MV-4-11 (cell line): ENCODE measurements at places on chromosomes 5 and 9.
A peak's percentile ranks its signal among the peaks of the same experiment; 100 is the strongest.

GRCh38 chr5:88845081-88845697, 37.8 kb downstream of the MEF2C start:
- DNase-seq = peak; percentile 82

DNA sequence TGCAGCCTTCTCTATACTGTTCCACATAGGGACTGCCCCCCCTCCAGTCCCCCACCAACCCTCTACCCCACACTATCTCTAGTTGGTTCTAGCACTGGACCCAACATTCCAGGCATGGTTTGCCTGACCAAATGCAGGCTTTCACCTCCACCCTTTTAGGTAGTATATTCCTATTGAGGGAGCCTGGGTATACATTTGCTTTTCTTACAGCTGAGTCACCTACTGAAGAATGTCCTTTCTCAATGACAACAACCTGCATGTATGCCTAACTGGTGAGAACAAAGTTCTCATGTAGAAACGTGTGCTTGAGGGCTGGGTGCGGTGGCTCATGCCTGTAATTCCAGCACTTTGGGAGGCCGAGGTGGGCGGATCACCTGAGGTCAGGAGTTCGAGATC, 8.2 kb downstream of the TNIP1 start:
- DNase-seq = no peak

GRCh38 chr5:83058726-83059125, 18.5 kb downstream of the TMEM167A start:
- DNase-seq = no peak

GRCh38 chr9:104177676-104178075, 83.6 kb downstream of the SMC2 start:
- DNase-seq = no peak

DNA sequence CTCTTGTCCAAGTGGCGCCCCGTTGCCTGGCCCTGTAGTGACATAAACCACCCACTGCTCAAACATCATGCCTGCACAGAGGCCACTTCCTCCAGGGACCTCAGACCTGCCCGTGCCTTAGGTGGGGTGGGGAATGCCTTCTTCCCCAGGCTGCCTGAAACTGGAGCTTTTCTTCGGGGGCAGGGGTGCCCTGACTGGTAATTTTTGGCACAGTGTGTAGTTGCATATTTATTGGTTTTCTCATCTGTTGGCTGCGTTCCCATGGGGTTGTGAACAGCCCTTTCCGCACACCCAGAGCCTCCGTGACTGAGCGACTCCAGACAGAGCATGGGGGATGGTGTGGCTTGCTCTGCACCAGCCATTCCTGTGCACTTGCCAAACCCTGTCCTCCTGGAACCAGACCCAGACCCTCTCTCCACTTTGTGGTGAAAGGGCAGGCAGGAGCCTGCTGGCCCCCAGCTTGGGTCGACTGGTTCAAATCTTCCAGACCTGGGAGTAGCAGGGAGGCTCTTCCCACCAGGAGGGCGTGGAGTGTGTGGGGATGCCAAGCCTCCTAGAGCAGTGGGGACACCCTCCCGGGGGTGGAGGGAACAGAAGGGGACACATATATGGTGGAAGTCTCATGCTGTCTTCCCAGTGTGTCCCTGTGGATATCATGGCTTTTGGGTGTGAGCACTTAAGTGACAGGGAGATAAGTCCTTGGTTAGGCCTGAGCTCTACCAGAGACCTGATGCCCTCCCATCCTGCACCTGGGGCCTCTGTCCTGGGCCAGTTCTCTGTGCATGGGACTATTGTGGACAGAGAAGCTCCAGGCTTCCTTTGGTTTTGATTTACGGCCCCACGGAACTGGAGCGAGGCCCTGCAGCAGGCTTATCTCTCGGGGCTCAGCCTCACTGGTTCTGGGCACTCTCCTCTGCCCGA, 39.6 kb downstream of the WNK2 start:
- no peak for DNase-seq

DNA sequence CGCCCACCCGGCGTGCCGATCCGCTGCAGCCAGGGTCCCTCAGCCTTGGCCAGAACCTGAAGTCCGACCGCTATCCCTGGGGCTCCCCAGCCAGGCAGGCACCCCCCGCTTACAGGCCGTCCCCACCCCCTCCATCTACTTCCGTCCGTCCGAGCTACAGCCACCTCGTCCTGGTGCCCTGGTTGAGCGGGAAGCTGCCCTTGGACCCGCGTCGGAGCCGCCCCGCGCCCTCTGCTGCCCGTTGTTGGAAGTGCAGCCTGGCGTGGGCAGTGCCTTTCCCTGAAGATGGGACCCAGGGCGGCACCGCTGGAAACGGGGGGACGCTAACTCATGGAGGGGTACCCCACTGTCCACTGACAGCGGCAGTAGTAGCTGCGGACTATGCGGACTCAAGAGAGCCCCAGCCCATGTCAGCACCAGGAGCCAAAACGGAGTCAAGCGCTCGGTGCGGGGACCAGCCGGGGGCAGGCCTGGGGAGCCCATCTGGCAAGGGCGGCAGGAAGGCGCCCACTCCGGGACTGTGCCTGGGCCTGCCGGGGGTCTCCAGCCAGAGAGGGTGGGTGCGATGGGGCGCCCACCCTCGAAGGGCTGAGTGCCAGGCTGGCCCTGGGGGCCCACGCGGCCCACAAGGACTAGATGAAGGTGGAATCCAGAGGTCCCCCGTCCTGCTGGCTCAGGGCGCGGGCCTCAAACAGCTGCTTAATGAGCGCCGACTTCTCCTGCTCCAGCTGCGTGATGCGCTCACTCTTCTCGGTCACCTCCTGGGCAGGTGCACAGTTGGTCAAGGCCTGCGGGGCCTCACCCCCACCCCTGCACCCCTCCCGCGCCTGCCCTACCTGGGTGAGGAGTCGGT, 6.1 kb downstream of the SAPCD2 start:
- no peak for DNase-seq

DNA sequence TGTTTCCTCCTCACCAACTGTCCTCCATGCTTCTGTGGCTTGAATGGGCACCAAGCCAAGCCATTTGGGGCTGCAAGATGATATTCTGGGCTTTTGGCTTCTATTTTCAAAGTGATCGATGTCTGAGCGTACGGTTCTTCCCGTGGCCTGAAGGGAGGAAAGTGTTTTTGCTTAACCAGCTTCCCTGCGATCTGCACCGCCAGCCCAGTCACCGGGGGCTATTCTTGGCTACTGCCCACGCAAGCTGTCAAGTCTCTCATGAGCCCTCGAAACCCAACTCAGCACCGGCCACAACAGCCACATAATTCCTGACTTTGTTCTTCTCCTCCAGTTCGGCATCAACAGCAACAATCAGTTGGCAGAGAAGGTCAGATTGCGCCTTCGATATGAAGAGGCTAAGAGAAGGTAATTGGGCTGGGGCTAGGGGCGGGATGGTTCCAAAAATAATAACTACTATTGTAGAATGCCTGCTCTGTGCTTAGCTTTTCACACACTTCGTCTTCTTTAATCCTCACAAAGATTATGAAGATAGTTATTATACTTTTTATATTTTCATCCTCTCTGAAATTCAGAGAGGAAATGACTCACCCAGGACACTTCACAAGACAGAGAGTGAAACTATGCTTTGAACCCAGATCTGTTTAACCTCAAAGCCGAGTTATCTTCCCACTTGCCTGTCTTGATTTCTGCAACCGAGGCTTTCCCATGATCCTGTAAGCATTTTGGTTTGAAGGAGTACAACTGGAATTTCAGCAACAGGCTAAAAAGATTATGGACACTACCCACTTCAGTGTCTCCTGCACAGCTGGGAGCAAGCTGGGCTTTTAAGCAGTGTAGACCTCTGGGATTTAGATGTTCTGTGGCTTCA, 76.4 kb upstream of the RARS1 start:
- DNase-seq = peak; percentile 63

GRCh38 chr5:165004175-165004574, 1498.8 kb downstream of the MAT2B start:
- DNase-seq = no peak

- DNase-seq = no peak
Measured at GRCh38 chr9:2086971-2087370, 71.8 kb downstream of the SMARCA2 start.

DNA sequence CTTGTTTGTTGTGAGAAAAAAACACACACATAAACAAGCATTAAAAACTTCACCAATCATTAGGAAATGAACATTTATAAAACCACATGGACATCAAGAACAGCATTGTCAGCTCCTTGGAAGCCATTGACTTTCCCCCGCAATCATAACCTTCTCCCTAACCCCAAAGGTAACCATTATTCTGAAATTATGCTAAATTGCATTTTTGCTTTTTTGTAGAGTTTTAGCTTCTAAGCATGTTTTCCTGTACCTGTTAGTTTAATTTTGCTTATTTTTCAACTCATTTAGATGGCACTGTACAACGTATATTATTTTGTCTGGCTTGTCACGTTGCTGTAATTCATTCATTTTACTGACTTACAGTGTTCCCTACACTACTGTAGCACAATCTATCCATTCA, 36.8 kb downstream of the PDE6A start:
- DNase-seq = no peak

DNA sequence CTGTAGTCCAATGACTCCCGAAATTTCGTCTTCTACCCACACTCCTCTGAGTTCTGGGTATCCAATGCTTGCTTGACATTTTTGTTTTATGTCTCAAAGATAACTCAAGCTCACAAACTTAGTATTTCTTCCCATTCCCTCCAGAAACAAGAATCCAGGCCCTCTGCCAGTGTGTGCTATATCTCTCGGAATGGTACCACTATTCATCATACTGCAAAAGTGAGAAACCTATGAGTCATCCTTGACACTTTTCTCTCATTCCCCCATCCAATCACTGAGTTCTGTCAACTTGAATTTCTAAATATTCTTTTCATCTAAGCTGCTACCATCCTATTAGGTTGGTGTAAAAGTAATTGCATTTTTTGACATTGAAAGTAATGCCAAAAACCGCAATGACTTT, 9.8 kb downstream of the SLC12A2 start:
- no peak for DNase-seq

DNA sequence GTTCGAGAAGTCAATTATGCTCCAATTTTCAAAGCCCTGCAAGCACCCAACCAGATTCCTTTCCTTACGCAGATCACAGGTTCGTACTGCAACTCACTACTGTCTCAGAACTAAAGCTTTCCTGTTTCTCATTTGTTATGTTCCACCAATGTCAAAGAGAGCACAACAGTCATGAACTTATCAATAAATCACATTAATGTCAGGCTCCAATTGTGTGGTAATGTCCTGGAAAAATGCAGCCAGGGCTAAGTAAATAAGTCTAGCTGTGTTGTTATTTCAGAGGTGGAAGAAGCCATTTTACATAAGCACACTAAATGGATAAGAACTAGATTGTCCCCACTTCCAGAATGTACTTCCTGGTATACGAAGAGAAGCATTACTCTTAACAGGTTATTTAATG, 488.6 kb upstream of the PTGER4 start:
- no peak for DNase-seq

- no peak for DNase-seq
Measured at GRCh38 chr9:133773889-133774655, 35.9 kb upstream of the SARDH start.

GRCh38 chr9:31103836-31104235, 1280.6 kb upstream of the ACO1 start:
- DNase-seq = no peak

DNA sequence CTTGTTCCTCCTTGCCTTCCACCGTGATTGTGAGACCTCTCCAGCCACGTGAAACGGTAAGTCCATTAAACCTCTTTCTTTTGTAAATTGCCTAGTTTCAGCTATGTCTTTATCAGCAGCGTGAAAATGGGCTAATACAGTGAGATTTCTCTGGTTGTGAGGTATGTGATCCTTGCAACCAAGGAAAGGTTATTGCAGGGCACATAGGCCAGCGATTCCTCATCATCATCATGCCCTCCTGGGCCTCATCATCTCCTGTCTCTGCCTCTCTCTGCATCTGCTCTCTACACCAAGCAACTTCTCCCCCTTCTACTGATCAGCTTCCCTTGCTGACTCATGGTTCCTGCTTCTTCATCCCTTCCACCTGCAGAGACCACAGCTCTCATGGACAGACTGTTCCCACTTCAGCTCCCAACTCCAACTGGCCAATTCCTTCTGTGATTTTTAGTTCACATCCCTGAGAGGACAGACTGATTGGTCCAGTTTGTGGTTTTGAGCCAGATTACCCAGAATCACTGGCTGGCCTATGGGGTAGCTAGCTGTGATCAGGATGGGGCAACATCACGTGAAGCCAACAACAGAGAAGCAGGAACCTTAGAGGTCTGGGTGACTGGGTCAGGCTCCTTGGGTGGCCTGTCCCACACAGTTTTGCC, 53.1 kb downstream of the LIX1 start:
- no peak for DNase-seq

- DNase-seq = no peak
Measured at GRCh38 chr9:91172329-91172728, 189.4 kb downstream of the AUH start.

DNA sequence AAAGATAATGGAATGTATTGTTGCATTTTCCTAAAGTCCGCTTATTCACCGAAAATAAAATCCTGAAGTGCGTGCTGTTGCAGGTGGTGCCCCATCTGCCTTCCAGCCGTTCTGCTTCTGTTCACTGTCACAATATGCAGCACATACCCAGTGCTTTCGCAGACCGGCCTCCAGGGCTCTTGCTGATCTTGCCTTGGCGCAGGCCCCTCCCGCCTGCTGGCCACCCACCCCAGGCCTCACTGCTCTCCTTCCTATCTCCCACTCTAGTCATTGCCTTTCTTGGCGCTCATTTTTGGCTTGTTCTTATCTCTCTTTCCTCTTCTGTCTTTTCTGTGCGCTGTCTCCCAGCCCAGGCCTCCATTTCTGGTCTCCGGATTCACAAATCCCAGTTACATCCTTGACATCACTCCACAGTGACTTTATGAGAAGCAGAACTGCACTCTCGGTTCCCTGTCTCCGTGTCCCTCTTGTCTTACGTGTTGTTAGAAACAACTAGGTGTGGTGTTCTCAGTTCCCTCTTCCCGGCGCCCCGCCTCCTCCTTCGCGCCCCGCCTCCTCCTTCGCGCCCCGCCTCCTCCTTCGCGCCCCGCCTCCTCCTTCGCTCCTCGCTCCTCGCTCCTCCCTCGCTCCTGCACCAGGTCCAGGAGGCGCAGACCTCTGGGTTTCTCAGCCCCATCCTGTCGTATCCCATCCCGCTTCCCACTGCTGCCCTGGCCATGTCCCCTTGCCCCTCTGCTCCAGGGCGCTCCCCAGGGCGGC, 201.7 kb upstream of the OTULINL start:
- peak; percentile 42 for DNase-seq

GRCh38 chr9:94679587-94679986, 40.3 kb upstream of the FBP1 start:
- DNase-seq = no peak
